ENCODE measurements at places on chromosomes 7 and 10. TPM values are rescaled to one million over a fixed set of nuclear protein-coding genes. Genes with fewer than 3 reads are reported as not detected.

- peaks cover 13% of the 10 kb centered on the region for H3K4me1 ChIP-seq
- peaks cover 18% of the 10 kb centered on the region for H3K27me3 ChIP-seq
Observed at GRCh38 chr10:15433850-15434537, 62.9 kb upstream of the FAM171A1 start.

DNA sequence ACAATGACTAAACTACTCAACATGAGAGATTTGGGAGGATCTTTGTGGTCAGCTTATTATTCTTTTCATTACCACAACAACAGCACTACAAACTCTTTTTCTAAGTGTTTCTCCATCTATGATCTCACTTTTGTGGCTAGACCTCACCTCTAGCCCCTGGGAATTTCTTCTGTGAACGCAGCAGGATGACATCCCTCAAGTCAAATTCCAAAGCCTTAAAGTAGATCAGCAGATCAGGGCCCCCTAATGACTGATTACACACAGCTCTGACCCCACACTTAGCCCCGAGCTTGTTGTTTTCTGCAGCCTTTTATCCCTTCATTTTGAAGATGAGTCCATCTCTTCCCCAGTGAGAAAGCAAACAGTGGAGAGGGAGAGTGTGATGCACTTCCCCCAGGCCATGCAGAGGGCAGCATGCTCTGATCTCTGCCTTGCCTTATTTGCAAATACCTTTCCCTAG lies 27.3 kb downstream of the TFAM start:
- no peak overlapping the region for H3K27ac ChIP-seq
- no peak for DNase-seq
- peaks cover 6% of the 10 kb centered on the region for H3K27me3 ChIP-seq
- no peaks in the 10 kb centered on the region for H3K4me1 ChIP-seq

DNA sequence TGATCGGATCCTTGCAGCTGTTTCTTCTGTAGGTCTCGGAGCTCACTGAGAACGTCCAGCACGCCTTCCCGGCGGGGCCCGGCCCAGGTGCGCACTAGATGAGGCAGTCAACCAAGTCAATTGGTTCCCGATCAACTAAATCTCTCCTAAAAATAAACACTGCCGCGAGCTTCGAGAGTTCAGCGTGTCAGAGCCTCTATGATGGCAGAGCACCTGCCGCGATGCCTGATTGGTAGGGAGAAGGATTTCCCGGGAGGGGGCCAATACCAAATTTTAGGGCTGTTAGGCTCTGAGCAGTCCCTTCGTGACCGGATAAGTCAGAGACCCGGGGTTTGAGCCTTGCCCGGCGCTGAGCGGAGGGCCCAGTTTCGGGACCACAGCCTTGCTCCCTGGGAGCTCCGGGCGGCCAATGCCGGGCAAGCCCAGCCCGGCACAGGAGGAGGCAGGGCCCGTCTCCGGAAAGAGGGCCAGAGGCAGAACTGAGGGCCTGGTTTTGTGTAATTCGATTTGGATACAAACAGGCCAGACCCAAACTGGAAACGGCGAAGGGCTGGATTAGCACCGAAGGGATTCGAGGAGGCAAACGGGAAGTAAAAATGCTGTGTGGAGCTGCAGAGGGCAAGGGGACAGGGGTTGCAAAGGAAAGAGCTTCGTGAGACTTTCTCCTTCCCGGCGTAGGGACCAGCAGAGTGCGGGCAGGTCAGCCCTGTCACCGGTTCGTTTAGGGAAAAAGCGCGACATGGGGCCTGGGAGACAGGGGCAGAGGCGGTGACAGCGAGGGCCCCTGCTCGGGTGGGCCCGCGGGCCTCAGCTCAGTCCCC lies 569 bp downstream of the SLC26A5 start:
- H3K4me1 ChIP-seq: peaks cover 3% of the 10 kb centered on the region
- DNase-seq: no peak
- no peaks in the 10 kb centered on the region for H3K36me3 ChIP-seq
- H3K27ac ChIP-seq: no peak overlapping the region
- H3K4me3 ChIP-seq: peak overlapping the region; percentile 34

- H3K4me1 ChIP-seq: no peaks in the 10 kb centered on the region
- no peak overlapping the region for H3K4me3 ChIP-seq
- H3K36me3 ChIP-seq: peaks cover 42% of the 10 kb centered on the region
- H3K27me3 ChIP-seq: no peaks in the 10 kb centered on the region
- DNase-seq: no peak
Observed at GRCh38 chr7:99535667-99536066, 16.2 kb downstream of the FAM200A start.

DNA sequence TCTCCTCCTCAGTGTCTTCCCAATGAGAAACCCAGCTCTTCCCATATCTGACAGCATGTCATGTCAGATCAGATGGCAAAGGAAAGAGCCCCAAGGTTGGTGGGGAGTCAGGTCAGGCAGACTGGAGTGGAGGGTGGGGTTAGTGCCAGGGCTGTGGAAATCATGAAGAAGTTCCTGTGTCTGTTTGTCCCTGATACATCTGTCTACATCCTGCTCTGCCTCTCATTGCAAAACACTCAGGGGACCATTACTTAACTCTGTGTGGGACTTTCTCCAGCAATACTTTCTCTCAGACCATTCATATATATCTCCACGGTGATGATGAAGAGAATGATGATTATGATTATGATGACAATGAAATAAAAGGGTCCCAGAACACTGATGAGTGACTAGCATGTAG lies 3.3 kb downstream of the PRRT4 start:
- peaks cover 22% of the 10 kb centered on the region for H3K4me1 ChIP-seq
- H3K4me3 ChIP-seq: no peak overlapping the region
- peaks cover 25% of the 10 kb centered on the region for H3K27me3 ChIP-seq
- no peaks in the 10 kb centered on the region for H3K36me3 ChIP-seq
- H3K27ac ChIP-seq: no peak overlapping the region

DNA sequence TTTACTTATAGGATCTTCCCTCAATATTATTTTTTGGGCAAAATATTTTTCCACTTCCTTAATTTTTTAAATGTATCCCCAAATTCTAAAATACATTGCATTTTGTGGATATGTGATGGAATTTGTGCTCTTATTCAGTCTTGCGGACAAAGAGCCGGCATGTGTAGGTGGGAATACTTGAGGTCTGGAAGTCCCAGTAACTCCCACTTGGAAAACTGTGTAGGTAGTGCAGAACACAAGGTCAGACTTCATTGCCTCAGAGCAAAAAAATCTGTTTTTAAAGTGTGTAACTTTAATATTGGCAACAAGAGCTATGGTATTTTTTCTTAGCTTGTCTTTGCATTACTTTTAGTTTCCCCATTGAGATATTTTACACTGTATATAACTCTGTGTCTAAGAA lies 68.5 kb upstream of the SEMA3A start:
- H3K4me1 ChIP-seq: no peaks in the 10 kb centered on the region
- no peaks in the 10 kb centered on the region for H3K27me3 ChIP-seq
- no peak for DNase-seq
- no peak overlapping the region for H3K4me3 ChIP-seq
- no peak overlapping the region for H3K27ac ChIP-seq
- no peaks in the 10 kb centered on the region for H3K36me3 ChIP-seq

DNA sequence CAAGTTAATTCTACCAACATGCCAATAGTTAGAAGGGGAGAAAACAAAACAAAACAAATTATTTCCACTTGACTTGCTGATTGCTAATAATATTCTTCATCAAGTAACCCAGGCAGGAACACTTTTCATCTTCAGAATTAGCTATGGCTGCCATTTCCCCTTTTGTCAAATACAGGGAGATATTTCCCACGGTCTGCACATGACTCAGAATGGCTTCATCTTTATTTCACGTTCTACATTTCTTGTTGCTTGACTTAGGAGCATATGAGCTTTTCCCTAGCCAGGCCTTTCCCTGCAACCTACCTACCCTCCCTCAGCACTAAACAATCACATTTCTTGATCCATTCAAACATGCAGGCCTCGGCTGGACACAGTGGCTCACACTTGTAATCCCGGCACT lies 6.5 kb downstream of the CPVL start:
- H3K27me3 ChIP-seq: peaks cover 47% of the 10 kb centered on the region
- no peak for DNase-seq
- H3K36me3 ChIP-seq: no peaks in the 10 kb centered on the region
- no peaks in the 10 kb centered on the region for H3K4me1 ChIP-seq
- no peak overlapping the region for H3K27ac ChIP-seq
- no peak overlapping the region for H3K4me3 ChIP-seq

DNA sequence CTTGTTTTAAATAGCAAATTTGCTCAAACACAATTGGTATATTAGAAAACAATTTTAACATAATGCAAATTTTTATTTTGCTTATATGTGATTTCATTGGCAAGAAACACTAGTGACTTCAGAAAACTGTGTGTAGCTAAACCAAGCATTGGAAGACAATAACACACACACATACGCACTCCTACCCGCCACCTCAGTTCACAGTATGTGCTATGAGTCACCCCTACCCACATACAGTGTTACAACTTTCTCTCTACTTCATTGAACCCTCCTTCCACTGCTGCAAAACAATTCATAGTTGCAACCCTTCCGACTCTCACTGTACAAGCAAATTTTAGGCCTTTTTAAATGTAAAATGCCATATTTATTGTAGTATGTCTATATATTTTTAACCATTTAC lies 119.9 kb upstream of the THSD7A start:
- no peaks in the 10 kb centered on the region for H3K27me3 ChIP-seq
- H3K4me1 ChIP-seq: no peaks in the 10 kb centered on the region
- H3K27ac ChIP-seq: no peak overlapping the region
- H3K36me3 ChIP-seq: no peaks in the 10 kb centered on the region
- H3K4me3 ChIP-seq: no peak overlapping the region

GRCh38 chr10:13887761-13888160 lies 301.0 kb downstream of the PRPF18 start:
- DNase-seq: no peak
- no peaks in the 10 kb centered on the region for H3K4me1 ChIP-seq
- no peak overlapping the region for H3K27ac ChIP-seq
- H3K27me3 ChIP-seq: peaks cover 69% of the 10 kb centered on the region
- H3K36me3 ChIP-seq: no peaks in the 10 kb centered on the region

- peaks cover 6% of the 10 kb centered on the region for H3K4me1 ChIP-seq
- H3K36me3 ChIP-seq: no peaks in the 10 kb centered on the region
- H3K4me3 ChIP-seq: no peak overlapping the region
- DNase-seq: peak; percentile 20
- peaks cover 62% of the 10 kb centered on the region for H3K27me3 ChIP-seq
Observed at GRCh38 chr7:155825336-155825735, 13.1 kb upstream of the SHH start.

- H3K27me3 ChIP-seq: peaks cover 31% of the 10 kb centered on the region
- DNase-seq: no peak
- no peaks in the 10 kb centered on the region for H3K36me3 ChIP-seq
- H3K4me1 ChIP-seq: peaks cover 16% of the 10 kb centered on the region
- no peak overlapping the region for H3K27ac ChIP-seq
Observed at GRCh38 chr7:41695661-41696322, 7.1 kb downstream of the INHBA start.

DNA sequence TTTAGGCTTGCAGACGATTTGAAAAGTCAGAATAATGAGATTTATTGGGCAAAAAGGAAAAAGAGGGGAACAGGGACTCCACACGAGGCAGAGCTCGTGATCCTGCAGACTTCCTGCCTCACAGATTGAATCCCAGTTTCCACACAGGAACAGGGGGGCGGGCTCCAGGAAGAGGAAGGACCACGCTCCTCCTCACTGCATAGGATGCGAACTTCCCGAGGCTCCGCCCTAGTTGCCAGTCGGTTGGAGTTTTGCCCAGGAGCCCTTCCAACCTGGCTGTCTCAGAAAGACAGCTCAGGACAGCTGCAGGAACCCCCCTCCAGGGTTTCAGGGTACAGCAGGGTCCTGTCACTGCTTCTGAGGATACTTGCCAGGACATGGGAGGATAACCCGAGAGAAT lies 488.3 kb upstream of the ADARB2 start:
- H3K4me3 ChIP-seq: no peak overlapping the region
- H3K36me3 ChIP-seq: no peaks in the 10 kb centered on the region
- no peak overlapping the region for H3K27ac ChIP-seq
- no peaks in the 10 kb centered on the region for H3K4me1 ChIP-seq
- DNase-seq: no peak
- H3K27me3 ChIP-seq: no peaks in the 10 kb centered on the region

- H3K4me1 ChIP-seq: no peaks in the 10 kb centered on the region
- H3K27ac ChIP-seq: no peak overlapping the region
- no peaks in the 10 kb centered on the region for H3K27me3 ChIP-seq
Observed at GRCh38 chr10:95487994-95488393, 73.2 kb downstream of the SORBS1 start.

DNA sequence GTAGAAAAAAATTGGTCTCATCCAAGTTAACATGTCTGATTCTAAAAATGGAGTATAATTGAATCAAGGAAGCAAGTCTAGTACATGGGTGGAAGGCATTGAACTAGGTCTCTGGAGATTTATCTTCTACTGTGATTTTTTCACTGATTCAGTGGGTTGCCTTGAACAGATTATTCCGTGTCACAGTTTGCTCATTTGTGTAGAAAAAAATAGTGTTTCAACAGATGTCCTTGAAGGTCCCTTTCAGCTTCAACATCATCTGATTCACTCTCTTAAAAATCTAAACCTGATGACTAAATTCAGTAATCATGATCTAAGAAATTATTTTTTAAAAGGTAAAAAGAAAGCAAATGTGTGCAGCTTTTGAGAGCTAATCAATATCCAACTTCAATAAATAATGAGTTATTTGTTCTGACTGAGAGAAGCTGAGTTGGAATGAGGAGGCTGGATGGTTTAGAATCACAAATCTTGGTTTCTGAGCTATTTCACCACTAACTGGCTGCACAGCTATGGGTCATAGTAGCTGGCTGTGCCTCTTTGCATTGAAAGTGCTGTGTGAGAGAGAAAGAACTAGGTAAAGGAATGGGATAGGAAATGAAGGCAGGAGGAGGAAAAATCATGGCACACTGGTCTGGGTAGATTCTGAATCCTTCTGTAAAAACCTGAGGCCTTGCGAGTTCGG lies 221.5 kb upstream of the MDFIC start:
- DNase-seq: no peak
- no peaks in the 10 kb centered on the region for H3K4me1 ChIP-seq
- H3K36me3 ChIP-seq: no peaks in the 10 kb centered on the region
- no peak overlapping the region for H3K4me3 ChIP-seq

The EPHA1 gene
- 0.21 TPM for total RNA-seq

The TMEM176B gene
- not detected for total RNA-seq

The FAM25A gene
- not detected for total RNA-seq

The TMEM196 gene
- total RNA-seq: not detected

The LRCH4 gene
- 125 TPM for total RNA-seq

Data from natural killer cell treated with Interleukin-12 subunit alpha and Interleukin-12 subunit beta and Interleukin-15 and Interleukin-18, amount 100 ng/mL, for 72 hours (primary cell).